Activated naive CD4-positive, alpha-beta T cell (primary cell): ENCODE measurements at places on chromosomes 6 and 20.

DNA sequence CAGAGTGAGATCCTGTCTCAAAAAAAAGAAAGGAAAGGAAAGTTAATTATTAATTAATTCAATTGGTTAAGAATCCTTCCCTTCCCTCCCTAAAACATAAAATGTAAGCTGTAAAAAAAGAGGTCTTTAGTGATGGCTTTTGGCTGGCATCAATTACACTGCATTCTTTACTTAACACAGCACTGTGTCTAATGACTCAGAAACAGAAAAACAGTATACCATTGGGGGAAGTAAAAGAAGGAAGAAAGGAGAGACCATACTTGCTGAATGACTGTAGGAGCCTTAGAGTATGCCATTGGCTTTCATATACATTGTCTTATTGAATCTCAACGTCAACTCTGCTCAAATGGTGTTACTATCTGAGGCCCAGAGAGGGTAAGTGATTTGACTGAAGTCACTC, 18.3 kb upstream of the CITED2 start:
- no peak for DNase-seq

DNA sequence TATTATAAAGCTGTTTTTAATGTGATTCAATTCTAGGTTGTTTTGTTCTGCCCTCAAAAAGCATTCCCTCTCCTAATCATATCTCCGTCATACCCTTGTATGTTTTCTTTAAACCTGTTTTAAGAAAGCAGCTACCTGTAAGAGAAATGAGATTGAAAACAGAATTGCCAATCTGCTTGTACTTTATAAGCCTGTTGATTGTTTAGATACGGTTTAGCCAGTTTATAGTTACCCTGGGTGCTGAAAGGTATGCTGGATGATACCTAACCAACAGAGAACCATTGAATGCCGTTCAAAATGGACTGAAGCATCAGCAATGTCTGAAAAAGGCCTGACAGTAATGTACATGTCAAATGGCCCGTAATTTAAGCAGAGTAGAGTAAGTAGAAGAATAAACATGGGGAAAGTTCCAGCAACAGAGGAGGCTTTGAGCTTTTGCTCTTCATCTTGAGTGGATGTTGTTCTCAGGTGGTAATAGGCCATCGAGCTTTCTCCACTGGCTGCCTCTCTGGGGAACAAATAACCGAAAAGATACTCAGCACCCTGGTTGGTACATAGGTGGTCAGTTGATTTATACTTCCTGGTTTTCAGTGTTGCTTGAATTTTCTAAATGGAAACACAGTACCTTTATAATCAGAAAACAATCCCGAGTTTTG, 27.5 kb downstream of the PTPN1 start:
- no peak for DNase-seq

DNA sequence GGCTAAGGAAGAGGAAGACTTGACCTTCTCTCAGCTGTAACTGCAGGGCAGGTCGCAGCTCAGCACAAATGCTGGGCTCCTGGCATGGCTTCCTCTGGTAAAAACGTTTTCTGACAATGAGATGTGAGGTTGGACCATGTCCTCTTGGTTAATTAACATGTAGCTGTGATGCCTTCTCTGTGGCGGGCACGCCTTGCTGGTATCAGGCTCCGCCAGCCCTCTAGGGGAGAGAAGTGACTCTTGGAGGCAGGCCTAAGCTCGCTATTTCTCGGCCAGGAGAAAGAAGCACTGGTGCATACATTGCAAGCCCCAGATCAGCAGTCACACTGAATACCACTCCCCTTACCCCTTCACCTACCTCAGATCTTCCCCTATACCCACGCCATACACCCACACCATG, 65.0 kb downstream of the QRSL1 start:
- DNase-seq = no peak

DNA sequence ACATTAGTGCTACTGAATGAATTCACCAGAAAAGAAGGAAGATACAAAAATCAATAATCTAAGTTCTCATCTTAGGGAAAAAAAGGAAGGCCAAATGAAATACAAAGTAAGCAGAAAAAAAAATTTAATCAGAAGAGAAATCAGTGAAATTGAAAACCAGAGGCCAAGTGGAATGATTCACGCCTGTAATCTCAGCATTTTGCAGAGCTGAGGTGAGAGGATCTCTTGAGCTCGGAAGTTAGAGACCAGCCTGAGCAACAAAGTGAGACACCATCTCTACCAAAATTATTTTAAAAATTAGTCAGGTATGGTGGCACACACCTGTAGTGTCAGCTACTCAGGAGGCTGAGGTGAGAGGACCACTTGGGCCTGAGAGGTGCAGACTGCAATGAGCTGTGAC, 21.2 kb upstream of the ASF1A start:
- DNase-seq = no peak

DNA sequence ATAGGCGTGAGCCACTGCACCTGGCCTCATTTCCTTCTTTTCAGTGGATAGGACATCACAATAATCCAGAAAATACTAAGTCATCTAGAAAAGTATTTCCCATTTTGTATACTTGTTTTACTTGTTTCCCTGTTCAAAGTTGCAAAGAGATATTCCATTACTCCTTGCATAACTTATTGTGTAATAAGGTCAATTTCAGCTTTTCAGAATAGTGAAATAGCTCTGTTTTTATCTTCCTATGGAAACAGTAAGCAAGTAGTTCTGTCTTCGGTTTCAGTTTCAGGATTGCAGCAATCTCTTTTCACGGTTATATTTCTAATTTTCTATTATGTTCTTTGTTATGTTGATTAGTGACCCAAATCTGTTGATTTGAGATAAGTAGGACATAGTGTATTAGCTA, 6.0 kb downstream of the STX11 start:
- DNase-seq = no peak

GRCh38 chr6:143198312-143198711, 137.6 kb downstream of the AIG1 start:
- no peak for DNase-seq

GRCh38 chr6:162829013-162829742, 101.4 kb downstream of the PACRG start:
- no peak for DNase-seq
